NCI-H1694 treated with DMSO at 0.1 percent for 48 hours (cell line): ENCODE measurements at places on chromosomes 16 and 17.

DNA sequence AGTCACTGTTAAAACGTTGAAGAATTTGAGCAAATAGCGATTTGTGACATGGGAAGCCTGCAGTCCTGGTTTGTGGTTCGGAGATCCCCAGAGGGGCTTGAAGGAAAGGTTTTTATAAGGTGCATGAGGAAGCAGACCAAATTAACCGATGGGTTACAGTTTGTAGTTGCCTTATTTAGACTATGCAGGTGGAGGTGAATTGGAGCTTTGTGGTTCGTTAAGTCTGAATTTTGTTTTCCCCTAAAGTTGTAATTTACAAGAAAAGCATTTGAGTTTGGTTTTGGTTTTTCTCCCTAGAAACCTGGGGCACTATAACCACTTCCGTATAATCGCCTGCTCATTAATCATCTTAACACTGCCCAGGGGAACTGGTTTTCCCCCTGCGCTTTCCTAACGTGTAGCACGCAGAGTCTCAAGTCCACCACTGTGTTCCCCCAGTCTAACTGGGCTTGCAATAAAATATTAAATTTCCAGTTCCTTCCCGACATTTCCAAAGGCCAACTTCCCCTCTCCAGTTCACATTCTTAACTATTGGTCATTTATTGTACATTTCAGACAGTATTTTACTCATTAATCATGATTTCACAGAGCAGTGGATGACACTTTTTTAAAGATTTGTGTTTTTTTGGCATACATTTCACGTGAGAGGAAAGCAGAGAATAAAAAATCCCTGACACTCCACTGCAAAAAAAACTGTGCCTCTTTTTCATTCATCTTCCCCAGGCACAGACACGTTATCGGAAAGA lies 932 bp downstream of the ZNF267 start:
- no peak for DNase-seq

DNA sequence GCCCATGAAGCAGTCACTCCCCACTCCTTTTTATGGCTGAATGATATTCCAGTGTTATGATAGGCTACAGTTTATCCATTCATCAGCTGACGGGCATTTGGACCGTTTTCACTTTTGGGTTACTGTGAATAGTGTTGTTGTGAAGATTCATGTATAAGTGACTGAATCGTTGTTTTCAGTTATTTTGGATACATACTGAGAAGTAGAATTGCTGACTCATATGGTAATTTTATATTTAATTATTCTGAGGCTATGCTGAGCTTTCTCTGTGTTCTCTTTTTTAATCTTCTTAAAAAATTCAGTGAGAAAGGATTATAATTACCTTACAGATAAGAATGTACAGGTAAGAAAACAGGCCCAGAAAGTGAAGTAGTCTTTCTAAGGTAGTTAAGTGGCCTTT lies 117.9 kb upstream of the MPHOSPH6 start:
- no peak for DNase-seq

DNA sequence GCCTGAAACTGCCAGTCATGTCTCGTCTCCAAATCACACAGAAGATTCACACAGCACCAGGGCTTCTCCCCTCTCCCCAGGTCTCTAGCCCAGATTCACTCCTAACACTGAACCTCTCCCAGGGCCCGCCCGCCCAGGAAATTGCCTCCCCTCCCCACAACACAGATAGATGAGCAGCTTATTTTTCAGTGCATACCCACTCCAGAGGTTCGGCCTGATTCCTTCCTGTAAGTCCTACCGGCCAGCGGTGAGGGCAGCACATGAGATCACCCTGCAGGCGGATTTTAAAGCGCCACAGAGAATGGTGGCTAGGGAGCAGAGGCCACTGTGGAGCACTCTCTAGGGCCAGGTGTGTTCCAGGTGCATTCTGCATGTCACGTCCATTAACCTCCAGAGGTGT lies 301.8 kb downstream of the IRF8 start:
- DNase-seq, result no peak

DNA sequence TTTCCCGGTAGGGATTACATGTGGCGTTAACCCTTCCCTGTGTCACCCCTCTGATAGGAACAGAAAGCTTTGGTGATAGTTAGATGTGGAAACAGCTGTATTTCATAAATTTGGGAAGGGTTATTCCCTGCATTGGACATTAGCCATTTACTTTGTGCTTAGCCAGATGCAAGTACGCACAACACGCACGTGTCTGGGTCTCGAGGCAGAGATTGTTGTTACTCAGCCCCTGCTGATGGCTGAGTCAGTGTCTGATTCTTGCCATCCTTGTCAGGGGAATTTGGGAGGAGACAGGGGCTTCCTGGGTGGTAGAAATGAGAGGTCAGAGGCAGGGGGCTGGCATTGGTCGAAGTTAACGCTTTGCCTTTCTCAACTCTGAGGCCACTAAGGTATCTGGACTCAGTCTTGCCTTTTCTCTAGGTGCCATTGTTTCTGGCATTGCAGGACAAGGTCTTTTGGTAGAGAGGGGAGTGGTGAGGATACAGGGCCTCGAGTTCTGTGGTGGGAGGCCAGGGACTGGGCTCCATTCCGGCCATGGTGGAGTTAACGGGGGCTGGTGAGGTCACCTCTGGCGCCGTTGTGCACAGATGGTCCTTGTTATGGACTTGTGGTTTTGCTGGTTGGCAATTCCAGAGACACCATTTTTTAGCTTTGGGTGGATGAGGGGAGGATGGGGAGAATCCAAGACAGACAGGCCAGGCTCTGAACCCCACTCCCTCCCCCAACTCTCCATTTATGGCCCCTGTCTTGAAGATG lies 8.2 kb downstream of the MMP2 start:
- no peak for DNase-seq

GRCh38 chr17:3471599-3471998 lies at the start of gene SPATA22:
Gene SPATA22 (minus strand): TSS chr17:3471819. CDS start chr17:3469325, 2,494 bp downstream.
- no peak for DNase-seq

DNA sequence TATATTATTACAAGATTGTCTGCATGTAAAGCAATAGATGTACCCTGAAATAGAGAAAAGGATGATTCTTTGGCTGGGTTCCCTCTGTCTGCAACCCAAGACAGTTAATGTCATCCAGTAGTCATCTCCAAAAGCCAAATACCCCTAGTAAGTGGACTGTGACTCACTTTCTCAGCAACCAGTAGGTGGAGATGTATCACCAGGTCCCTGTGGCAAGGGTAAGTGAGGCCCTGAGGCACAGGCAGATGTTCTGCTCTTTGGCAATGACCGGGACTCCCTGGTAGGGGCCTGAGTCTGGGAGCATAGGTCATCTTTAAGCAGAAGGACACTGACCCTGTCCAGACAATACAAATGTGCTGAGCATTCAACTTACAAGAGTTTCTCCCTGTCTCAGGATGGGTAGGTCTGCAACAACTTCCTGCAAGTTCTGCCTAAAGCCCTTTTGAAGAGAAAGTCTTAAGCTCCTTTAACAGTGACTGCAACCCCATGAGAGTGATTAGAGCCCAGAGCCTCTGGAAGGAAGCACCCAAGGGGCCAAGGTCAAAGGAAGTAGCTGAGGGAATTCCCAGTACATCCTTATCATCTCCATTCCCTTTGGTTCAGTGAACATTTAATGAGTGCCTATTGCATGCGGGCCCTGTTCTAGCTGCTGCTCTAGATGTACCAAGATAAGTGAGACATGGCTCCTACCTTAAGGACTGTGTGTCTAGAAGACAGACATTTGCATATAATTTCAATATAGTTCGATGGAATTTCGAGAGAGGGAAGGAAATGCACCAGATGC lies 31.9 kb downstream of the PMP22 start:
- DNase-seq, result no peak

DNA sequence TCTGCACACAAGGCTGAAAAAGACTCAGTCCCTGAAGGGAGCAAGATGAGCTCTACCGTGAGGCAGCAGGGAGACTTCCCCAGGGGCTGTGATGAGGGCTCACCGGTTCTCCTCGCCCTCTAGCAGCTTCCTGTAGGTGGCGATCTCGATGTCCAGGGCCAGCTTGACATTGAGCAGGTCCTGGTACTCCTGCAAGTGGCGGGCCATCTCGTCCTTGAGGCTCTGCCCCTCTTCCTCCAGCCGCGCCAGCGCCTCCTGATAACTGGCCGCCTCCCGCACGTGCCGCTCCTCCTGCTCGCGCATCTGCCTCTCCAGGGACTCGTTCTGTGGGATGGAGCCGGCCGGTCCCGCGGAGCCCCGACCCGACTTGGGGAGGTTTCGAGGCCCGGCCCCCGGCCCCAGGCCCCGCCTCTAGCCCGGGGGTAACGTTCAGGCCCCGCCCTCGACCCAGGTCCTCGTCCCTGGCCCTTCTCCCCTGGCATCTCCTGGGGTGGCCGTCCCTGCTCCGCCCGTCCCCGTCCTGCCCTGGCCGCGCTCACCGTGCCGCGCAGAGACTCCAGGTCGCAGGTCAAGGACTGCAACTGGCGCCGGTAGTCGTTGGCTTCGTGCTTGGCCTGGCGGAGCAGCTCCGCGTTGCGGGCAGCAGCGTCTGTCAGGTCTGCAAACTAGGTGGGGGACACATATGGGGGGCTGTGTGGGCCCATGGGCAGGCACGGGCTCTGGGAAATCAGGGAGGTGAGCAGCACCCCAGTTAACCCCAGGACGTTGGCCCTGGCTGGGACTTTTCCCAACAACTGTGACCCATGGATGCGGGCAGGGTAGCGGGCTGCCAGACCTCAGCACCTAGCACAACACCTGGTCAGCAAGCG lies 3.9 kb downstream of the GFAP start:
- peak; percentile 35 for DNase-seq

DNA sequence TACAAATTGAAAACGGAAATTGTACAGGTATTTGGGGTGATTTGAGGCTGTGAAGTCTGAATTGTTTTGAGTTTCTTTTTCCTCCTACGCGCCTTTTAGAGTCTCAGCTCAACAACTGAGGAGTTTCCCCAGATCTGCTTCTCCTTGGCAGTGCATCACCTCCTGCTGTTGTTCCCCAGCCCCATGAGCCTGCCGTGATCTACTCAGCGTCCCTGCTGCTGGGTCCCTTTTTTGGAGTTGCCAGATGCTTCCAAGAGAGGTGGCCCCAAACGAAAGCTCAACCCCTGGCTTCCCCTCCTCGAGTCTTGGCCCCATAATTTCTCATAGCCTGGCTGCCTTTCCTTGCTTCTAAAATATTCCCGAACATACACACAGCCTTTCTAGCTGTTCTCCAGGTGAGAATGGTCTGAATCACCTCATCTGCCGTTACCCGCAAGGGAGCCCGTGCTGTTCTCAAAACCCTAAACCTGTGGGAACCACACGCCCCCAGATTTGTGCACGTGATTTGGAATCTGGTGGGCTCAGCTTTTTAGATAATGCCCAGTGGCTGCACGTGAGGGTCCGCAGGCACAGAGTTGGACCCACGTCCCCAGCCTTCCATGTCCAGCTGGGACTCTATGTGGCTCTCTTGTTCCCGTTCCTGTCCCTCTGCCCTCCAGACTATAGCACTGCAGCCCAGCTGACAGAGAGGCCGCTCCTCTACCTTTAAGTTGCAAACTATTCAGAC lies 179.1 kb upstream of the CHMP6 start:
- DNase-seq, result no peak

DNA sequence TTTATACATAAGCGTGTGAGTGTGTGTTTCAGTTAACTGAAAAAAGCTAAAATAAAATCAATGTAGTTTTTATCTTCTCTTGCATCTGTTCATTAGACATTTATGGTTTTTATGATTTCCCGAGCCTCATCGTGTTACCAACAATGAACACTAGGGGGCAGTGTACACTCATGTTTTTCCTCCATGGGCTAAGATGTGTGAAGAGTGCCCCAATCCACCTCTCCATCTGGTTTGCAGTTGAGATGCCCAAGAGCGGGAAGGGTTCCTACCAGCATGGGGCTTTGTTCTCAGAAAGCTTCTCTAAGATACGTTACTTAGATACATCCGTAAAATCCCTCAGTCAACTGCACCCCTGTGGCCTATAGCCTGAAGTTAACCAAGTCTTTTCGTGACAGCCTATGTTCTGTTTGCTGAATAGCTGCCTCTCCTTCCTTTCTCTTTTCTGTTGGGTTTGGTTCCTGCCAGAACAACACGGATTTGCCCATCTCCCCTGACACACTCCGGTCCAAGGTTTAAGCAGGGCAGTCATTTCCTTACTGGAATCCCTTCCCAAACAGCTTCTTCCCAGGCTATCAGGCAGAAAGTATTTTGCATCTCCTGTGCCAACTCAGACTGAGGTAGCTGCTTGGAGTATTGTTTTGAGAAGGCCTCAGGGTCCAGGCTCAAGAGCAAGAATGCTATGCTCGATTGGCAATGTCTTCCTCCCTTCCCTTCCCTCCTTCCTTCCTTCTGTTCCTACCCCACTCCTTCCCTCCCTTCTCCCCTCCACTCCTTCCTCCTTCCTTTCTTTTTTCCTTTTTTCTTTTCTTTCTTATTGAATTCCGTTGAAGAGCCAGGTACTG lies 12.9 kb upstream of the ELAC2 start:
- DNase-seq, result peak; percentile 32

GRCh38 chr16:30131869-30132475 lies 9.0 kb upstream of the MAPK3 start:
- DNase-seq, result peak; percentile 72

DNA sequence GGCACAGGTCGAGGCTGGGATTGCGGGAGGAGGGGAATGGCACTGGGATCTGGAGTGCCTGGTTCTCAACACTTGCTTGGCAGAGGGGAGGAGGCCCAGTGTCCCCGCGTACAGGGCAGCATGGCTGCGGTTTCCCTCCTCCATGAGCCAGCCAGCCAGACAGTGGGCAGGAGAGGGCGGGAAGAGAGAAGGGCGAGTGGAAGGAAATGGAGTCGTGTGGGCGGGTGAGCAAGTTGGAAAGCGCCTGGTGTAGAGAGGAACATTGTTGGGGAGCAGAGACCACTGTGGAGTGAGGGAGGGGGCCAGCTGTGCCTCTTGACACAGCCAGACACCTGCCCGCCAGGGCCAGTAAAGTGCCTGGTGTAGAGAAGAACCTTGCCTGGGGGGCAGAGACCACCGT lies 130.5 kb downstream of the OR1D5 start:
- no peak for DNase-seq

GRCh38 chr17:77281122-77281903 lies 140.5 kb downstream of the SEC14L1 start:
- peak; percentile 16 for DNase-seq

- DNase-seq, result no peak
Observed at GRCh38 chr16:68062910-68063393, 22.2 kb upstream of the NFATC3 start.

- no peak for DNase-seq
Observed at GRCh38 chr17:10268005-10268404, 69.6 kb upstream of the GAS7 start.

- DNase-seq, result no peak
Observed at GRCh38 chr16:29790949-29791844, 646 bp downstream of the KIF22 start.

DNA sequence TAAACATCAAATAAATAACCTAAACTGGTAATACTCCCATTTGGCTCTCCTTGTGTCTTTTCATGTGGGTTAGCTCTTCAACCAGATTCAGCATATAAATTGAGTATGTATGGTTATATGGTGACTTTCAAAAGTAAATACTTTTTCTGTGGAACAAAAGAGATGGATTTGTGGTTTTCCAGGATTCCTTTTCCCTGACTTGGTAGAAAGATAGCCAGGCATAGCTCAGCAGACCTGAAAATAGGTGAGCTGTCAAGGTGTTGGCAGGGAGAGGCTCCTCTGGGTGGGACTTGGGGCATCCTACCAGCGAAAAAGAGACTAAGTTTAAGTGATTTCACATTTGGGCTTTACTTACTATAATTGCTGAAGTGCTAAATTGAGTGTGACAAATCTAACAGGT lies 80.3 kb downstream of the FTO start:
- no peak for DNase-seq
